ENCODE measurements at places on chromosomes 3 and 15.

- no peak for DNase-seq
These were observed 65.1 kb upstream of the KLF13 start for GRCh38 chr15:31261266-31262142.

GRCh38 chr3:152331018-152331541 lies 62.4 kb downstream of the MBNL1 start:
- DNase-seq: no peak

- DNase-seq: no peak
These were observed 265.8 kb upstream of the ZNF717 start for GRCh38 chr3:76051145-76051544.

- DNase-seq: no peak
These were observed 20.0 kb downstream of the GPD1L start for GRCh38 chr3:32126305-32127015.

DNA sequence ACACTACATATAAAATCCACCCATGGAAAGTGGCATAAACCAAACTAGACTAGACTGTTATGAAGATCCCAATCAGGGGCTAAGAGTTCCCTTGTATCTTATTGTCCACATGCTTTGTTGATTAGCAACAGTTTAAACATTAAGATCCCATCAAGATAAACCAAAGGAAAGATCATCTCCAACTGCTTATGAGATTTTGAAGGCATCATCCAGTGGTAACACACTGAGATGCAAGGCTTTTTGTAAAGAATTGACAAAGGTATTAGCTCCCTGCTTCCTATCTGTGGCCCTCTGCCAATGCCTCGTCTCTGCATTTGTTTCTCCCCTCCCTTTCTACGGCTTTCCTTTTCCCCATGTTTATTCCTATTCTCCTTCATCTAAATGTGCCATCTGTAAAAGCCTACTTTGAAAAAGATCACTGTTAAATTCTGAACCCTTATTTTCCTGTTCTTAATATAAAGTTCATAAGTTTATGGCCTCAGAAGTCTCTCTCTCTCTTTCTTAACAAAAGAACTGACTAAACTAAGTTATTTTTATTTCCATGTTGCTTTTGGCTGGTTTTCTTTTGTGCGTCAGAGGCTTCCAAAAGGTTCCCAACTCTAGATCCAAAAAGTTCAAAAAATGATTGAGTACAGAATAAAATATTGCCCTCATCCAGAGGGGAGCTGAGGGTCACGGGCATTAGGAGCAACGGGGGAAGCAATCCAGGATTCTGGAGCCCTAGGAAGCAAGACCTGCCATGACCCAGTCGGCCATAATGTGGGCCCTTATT lies 5.5 kb downstream of the PLD1 start:
- no peak for DNase-seq

GRCh38 chr15:70031261-70031660 lies 66.5 kb downstream of the TLE3 start:
- no peak for DNase-seq

- DNase-seq: no peak
These were observed 35.8 kb downstream of the THSD4 start for GRCh38 chr15:71151081-71151480.

DNA sequence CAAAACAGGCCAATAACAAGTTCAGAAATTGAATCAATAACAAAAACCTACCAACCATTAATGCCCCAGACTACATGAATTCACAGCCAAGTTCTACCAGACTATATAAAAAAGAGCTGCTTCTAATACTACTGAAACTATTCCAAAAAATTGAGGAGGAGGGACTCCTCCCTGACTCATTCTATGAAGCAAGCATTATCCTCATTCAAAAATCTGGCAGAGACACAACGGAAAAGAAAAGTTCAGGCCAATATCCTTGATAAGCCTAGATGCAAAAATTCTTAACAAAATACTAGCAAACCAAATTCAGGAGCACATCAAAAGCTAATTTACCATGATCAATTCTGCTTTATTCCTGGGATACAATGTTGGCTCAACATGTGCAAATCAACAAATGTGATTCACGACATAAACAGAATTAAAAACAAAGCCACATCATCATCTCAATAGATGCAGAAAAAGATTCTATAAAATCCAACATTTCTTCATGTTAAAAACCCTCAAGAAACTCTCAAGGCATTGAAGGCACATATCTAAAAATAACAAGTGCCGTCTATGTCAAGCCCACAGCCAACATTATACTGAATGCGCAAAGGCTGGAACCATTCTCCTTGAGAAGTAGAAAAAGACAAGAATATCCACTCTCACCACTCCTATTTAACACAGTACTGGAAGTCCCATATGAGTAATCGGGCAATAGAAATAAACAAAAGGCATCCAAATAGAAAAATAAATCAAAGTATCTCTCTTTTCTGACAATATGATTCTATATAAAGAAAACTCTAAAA lies 573.6 kb upstream of the GRM7 start:
- no peak for DNase-seq

- DNase-seq: no peak
These were observed 29.3 kb downstream of the SLMAP start for GRCh38 chr3:57785446-57785845.

- no peak for DNase-seq
These were observed 94.2 kb downstream of the NUP210 start for GRCh38 chr3:13325892-13326443.

DNA sequence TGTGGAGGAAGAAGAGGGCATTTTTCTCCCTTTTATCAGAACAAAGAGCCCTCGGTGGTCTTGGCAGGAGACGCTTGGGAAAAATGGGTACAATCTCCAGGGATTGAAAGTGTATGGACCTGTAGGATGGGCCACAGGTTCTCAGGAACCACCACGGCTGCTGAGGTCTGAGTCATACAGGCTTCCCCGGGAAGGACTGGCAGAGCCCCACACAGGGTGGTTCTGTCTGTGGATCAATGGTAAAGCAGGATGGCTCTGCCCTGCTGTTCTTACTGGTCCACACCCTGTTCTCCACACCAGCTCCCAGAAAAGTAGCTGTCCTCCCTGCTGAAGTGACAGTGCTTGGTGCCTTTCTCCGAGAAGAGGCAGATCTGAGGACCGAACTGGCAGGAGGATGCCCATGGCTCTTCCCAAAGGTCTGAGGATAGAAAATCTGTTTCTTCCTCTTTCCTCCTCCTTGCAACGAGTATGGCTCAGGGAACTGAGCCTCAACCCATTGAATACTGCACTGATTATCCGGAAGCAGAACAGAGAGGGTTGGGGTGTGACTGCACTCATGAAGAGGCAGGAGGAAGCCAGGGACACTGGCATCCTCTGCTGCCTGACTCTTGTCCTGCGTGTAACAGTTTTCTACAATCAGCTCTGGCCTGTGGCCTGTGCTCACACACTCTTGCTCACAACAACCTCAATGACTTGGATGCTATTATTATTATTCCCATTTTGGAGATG lies 39.0 kb downstream of the KIF9 start:
- DNase-seq: no peak

DNA sequence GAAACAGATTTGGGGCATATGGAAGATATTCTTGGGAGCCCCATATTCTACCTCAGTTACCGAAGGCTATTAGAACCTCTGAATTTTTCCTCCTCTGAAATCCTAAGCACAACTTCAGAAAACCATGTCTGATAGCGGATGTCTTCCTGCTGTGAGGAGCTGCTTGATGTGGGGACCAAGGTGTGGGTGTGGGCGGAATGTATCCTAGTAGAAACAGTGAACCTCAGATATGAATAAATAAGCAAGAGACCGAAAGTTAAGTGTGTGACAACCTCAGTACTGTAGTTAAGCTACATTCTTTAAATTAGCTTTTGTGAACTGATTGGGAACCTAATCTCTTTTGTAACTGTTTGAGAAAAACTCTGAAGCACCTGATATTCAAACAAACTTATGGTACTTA lies 46.9 kb downstream of the SENP2 start:
- no peak for DNase-seq

GRCh38 chr3:118734664-118735063 lies 300.0 kb downstream of the IGSF11 start:
- no peak for DNase-seq

DNA sequence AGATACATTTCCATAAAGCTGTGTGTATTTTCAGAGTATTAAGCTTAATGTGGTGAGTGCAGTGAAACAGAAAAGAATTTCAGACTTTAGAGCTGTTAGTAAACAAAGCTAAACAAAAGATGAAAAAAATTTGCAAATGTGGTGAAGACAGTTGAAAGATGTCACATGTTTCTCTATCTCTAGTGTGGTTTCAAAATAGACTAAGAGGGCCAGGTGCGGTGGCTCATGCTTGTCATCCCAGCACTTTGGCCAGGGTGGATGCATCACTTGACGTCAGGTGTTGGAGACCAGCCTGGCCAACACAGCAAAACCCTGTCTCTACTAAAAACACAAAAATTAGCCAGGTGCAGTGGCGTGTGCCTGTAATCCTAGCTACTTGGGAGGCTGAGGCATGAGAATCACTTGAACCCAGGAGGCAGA lies 466.0 kb upstream of the NR2F2 start:
- no peak for DNase-seq

DNA sequence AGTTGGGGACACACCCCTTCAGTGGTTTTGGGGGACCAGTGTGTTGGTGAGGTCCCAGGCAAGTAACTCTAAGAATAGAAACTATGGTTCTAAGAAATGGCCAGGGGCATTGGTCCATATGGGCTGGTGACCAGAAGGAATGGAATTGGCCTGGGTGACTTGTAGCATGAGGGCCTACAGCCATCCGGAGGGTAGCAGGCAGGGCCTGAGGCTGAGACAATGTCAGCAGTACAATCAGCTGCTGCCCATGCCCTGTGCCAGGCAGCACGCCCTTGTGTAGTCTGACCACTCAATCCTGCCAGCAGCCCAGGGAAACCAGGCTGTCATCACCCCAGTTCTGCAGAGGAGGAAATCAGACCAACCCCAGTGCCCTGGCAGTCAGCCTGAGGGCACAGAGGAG lies 100.6 kb downstream of the DNAJB8 start:
- no peak for DNase-seq

DNA sequence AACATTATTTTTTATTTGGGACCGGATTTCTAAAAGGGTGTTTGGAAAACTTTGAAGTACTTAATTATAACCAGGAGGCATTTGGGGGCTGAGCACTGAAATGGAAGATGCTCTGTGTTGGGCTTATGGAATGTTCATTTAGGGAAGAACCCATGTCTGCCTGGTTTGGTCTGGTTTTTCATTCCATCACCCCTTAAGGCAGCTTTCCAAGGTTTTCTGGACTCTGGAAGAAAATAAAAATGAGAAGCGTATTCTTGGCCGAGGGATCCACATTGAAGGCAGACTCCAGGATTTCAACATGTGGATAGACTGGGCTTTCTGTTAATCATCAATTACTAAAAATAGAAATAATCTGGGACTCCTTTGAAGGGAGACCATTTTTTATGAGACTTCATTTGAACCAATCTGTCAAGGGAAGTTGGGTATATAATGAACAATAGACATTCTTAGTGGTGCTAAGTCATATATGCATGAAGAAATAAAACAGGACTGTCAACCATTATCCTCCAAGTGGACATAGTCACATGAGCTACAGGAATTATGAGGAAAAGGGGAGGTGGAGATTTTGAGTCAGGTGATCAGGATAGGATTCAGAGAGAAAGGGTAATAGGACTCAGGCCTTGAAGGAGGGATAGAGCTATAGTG lies 270.5 kb upstream of the ADAMTS9 start:
- DNase-seq: no peak

GRCh38 chr3:42713747-42714146 lies 11.1 kb upstream of the HHATL start:
- no peak for DNase-seq

GRCh38 chr15:65333856-65334255 lies 29.4 kb downstream of the RNU5B-1 start:
- DNase-seq: no peak

- no peak for DNase-seq
These were observed 471.1 kb downstream of the SHQ1 start for GRCh38 chr3:72376956-72377710.

DNA sequence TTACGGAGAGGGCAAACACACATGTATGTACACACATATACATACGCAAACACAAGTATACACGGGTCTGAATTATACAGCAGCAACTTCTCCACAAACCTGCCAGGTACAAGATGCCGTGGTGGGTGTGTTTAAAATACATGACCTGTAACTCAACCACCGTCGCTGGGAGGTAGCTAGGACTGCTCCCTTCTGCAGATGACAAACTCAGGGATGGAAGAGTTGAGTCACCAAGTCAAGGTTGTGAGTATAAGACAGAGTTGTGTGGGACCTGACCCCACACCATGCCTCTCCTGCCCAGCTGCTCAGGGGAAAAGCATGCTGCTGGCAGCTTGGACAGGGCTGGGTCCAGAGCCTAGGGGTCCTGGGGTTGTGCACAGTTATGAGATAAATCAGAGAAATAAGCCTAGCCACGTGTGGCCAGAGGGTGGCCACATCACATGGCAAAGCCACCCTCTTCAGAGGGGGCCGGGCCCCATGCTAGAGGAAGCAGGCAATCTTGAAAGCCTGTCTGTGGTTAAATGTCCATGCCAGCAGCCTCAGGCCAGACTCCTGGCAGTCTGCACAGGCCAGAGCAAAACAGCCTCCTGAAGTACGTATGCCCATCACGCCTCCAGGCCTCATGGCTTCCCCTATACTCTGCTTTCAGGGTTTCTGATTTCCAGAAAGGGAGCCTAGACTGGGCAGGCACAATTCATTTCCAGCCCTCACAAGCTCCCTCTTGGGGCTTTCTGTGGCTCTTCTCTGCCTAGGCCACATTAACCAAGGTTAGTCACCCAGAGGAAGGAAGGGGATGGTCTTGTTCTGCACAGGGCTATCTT lies 107.7 kb upstream of the RPL32 start:
- DNase-seq: no peak

- DNase-seq: no peak
These were observed 16.4 kb downstream of the GPR160 start for GRCh38 chr3:170054204-170054603.

DNA sequence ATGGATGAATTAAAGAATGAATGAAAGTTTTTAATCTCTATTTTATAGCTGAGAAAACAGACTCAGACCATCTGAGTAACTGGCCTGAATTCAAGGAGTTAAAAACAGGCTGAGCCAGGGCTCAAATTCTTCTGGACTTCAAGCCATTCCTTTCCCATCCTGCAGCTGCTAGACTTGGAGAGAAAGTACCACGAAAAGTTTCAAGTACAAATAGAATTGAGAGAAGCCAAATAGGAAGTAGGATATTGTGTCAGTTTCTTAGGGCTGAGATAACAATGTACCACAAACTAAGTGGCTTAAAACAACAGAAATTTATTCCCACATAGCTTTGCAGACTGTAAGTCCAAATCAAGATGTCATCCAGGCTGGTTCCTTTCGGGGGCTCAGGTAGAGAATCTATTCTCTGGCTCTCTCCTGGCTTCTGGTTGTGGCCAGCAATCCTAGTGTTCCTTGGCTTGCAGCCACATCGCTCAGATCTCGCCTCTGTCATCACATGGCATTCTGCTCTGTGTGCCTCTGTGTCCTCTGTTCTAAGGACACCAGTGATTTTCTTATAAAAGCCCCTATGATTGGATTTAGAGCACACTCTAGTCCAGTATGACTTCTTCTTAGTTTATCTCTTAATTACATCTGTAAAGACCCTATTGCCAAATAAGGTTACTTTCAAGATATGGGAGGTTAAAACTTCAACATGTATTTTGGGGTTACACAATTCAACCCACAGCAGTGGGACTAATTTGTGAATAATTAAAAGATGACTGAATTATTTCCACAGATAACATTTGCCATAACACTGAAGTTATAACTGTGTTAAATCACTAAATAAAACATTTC lies 25.7 kb upstream of the GOLIM4 start:
- no peak for DNase-seq

GRCh38 chr3:69451594-69451993 lies 65.7 kb upstream of the FRMD4B start:
- no peak for DNase-seq

GRCh38 chr3:162538491-162538890 lies 1041.9 kb downstream of the OTOL1 start:
- DNase-seq: no peak
